ENCODE measurements at places on chromosomes 12 and 14.

- DNase-seq: no peak
Measured at GRCh38 chr12:15152456-15152855, 68.8 kb downstream of the RERG start.

DNA sequence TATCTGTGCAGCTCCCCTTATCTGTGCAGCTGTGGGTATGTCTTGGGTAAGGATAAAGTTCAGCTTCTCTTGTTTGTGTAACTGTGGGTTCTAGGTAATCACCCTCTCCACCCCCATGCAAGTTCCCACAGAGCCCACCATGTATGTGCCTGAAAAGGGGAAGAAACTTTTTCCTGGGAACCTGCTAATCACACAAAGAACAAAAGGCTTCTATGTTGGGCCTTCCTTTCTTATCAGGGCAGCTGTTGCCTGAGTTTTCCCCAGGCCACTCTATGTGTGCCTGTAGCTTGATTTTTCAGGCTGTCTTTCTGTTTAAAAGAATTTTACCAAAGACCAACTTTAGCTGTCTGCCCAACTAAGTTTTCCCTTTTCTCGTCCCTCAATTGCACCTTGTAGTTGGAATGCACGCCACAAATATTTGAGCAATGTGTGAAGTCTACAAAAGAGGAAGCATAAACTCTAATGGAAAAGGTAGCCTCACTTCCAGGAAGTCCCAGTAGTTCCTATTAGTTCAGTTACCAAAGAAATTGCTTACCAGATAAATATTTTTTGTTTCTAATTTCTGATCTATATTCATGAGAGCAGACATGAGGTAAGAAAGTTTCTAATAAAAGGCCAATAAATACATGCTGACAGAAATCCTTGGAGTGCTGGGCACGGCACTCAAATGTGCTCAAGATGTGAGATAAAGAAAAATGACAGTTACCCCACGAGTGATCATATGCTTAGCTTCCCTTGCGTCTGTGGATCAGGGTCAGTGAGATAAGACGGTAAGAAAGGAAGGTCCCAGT, 2.7 kb upstream of the GALC start:
- no peak for DNase-seq

DNA sequence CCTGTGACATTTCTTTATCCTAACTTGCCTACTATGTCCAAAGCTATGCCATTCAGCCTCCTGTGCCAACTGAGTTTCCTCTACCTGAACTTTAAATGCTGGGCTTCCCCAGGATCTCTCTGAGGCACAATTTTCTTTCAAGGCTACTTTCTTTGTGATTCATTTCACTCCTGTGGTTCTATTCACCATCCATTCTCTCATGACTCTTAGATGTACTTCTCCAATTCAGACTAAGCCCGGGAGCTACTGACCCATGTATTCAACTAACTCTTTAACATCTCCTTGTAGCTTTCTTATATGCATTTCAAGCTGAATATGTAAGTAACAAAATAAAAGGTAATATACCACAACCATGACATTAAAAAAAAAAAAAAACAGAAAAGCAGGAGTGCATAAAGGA, 738.9 kb upstream of the USP15 start:
- DNase-seq: no peak

DNA sequence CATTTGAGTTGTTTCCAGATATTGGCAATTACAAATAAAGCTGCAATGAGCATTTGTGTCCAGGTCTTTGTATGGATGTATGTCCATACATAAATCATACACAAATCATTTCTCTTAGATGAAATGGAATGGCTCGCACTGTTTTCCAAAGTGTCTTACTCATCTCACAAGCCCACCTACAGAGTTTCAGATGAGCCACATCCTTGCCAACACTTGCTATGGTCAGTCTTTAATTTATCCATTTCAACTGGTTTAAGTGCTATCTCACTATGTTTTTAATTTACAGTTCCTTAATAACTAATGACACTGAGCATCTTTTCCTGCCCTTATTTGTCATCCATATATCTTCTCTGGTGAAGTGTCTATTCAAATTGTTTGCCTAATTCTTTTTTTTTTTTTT, 132.9 kb upstream of the DIO3 start:
- no peak for DNase-seq

- DNase-seq: no peak
Measured at GRCh38 chr12:132056320-132056719, 87.8 kb downstream of the DDX51 start.

- no peak for DNase-seq
Measured at GRCh38 chr12:117100851-117101673, 1.8 kb upstream of the TESC start.

DNA sequence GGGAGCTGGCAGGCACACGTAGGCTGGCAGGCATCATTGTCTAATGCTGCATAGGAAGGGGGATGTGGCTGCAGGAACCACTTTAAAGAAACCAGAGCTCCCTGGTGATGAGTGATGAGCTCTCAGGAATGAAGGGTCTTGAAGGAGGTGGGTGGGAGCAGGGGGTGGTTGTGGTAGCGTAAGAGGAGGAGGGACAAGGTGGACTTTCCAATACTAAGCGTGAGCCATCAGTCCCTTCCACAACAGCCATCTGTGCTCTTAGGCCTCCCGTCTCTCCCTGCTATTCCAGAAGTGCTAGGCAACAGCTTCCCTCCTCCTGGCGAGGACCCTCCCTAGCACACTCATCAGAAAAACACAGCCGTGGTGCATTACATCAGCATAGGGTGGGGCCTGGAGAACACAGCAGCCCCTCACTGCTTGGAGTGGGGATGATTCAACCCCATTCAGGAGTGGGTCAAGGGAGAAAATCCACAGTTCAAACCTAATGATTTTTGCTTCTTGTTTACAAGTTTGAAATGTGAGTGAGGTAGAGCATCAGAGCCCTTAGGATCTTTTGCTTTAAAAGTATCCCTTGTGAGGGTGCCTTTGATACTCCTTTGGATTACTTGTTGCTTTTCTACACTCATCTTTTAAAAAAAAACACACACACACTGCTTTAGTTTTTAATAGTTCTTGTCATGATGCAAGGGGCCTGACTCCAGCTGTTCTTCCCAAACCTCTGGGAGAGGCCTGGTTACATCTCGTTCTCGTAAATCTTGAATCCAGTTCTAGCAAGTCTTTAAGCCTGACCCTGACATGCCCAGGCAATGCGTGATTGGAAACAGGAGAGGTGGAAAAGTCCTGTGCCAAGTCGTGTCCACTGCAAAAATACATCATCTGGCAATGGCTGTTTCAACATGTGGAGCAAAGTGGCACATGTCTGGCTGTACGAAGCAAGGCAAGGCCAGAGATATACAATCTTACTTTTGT, 356.4 kb upstream of the DDHD1 start:
- no peak for DNase-seq

DNA sequence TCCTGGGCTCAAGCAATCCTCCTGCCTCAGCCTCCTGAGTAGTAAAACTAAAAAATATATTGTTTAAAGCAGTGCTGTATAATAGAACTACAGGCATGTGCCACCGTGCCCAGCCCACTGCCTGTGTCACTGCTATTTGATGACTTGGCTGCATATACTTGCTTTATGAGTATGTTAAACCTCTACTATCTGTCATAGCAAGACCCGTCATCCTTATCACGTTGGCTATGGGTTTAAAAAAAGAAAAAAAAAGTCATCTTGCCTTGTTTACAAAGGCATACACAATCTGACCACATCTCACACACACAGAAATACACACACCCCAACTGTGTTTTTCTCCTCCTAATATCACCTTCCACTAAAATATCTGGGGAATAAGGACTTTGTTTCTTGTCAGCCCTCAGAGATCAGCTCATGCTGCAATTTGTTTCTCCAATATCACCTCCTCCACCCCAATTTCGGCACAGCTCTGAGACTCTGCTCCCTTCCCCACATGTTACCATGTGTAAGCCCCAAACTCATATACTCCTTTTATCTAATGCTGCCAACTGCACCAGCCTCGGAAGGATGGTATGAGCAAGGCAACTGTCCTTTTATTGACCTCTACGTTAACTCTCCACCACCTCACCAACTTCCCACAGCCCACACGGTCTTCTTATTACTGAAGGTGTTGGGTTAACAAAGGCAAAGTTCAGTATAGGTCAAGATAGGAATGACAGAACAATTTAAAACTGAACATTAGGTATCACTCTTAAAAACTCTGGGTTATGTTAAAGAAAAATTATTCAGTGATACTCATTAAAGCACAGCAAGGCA, 802 bp upstream of the TMPRSS12 start:
- no peak for DNase-seq

- no peak for DNase-seq
Measured at GRCh38 chr14:48456051-48456450, 780.6 kb upstream of the MDGA2 start.

GRCh38 chr14:73745571-73746519, 31.7 kb upstream of the PNMA1 start:
- DNase-seq: no peak

DNA sequence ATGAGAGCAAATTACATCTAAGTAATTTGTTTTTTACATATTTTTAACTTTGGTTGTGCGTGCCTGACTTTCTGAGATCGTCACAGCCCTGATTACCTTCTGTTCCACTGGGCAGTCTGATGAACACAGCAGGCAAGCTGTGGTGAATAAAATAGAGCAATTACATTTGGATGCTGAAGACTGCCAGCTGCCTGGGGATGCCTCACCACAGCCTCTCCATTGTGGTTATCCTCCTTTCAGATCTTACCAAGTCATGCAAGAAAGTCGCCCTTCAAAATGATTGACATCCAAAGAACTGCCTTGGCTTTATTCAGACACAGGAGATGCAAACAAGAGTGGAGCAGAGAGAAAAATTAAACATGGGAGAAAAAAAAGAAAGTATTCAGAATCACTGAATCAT, 456.6 kb upstream of the TMPO start:
- DNase-seq: no peak

- DNase-seq: no peak
Measured at GRCh38 chr12:51855586-51856428, 7.3 kb upstream of the FIGNL2 start.

- no peak for DNase-seq
Measured at GRCh38 chr12:80195074-80195726, 95.9 kb downstream of the OTOGL start.

- DNase-seq: no peak
Measured at GRCh38 chr12:127306604-127307215, 960.3 kb upstream of the TMEM132C start.

DNA sequence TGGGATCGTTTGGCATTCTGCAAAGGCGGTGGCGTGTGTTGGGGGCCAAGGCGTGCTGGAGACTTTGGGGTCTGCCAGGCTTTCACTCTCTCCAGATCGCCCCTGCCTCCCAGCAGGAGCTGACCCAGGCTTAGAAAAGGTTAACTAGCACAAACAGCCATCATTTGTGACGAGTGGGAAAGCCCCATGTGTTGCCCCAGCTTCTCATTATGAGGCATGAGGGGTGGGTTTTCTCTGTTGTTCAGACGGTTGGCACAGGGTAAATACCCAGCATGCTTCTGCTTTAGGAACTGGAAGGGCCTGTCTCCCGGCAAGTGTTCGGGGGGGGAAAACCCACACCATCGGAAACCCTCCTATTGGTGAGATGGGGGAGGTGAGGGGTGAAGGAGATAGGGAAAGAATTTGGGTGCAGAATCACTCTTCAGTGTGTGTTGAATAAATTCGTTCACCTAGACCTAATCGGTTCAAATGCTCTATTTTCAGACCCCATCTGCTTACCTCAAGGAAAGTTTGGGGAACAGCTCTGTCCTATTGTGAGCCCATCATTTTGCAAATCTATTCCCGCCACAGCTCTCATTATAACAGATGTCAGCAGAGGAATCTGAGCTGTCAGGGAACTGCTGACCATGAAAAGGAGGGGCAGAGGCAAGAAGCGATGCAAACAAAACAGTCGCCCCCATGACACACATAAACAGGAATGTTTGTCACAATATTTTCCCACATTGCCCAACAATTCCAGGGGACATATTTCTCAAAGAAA, 34.7 kb upstream of the C12orf42 start:
- DNase-seq: no peak

- no peak for DNase-seq
Measured at GRCh38 chr12:27112871-27113270, 30.5 kb upstream of the C12orf71 start.

DNA sequence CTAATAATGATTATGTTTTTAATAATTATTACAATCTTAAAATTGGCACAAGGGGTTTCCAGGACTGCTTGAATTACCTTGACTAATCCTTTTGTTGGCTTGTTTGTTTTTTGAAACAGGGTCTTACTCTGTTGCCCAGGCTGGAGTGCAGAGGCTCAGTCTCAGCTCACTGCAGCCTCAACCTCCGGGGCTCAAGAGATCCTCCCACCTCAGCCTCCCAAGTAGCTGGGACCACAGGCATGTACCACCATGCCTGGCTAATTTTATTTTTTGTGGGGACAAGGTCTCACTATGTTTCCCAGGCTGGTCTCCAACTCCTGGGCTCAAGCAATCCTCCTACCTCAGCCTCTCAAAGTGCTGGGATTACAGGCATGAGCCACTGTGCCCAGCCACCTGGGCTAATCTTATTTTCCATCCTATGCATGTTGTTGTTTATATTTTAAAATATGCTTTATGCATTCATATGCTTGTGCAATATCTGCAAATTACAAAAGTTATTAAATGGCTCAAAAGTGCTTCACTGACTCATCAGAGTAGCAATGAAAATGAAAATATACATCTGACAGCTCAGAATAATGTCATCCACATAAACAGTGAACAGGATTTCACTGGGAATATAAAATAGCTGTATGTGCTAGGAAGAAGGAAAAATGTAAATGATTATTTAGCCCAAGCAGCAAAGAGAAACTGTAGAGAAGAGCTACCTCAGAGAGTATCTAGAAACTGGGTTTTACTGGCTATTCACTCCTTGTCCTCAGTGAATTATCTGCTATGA, 24.8 kb upstream of the PLEKHG6 start:
- no peak for DNase-seq

DNA sequence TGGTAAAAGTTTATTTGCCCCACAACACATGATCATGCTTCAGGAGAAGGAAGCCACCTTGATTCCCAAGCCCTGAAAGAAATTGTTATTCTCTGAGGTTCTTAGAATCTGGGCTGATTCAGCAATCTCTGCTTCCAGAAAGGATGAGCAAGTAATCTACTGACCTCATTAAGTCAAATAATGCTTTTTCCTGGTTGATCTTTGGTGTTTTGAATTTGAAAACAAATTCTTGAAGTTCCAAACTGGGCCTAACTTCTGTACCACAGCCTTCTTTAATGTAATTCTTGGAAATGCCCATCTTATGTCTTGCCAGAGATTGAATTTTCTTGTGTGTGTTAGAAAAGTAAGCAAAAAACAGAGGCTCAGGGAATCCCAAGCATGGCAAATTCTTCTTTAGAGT, 319.2 kb upstream of the DDHD1 start:
- no peak for DNase-seq

- DNase-seq: no peak
Measured at GRCh38 chr12:125255935-125256633, 190.8 kb downstream of the AACS start.

GRCh38 chr14:67242168-67242420, 859 bp downstream of the PALS1 start:
- no peak for DNase-seq

Measured in hypothalamus (tissue), 51 donors.